CD4-positive, alpha-beta T cell treated with Interferon alpha-2 for 1 hour (primary cell): ENCODE measurements at places on chromosomes 12 and 14.

GRCh38 chr12:89965993-89966392 lies 257.4 kb upstream of the ATP2B1 start:
- DNase-seq, result no peak

DNA sequence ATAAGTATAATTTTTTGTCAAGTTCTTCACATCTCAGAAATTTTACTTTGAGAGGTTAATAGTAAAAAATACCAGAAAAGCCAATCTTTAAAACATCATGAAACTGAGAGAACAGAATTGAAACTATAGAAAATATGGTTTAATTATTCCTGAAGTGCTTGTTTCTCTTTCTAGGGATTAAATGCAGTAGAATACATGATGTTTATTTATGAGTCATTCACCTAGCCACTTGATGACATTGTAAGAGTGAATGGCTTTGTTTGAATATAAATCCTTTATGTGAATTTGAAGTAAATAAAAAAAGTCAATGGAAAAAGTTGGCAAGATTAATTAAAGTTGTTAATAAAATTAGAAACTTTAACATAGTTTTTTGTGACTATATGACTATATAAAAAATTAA lies 48.4 kb downstream of the KTN1 start:
- no peak for DNase-seq

DNA sequence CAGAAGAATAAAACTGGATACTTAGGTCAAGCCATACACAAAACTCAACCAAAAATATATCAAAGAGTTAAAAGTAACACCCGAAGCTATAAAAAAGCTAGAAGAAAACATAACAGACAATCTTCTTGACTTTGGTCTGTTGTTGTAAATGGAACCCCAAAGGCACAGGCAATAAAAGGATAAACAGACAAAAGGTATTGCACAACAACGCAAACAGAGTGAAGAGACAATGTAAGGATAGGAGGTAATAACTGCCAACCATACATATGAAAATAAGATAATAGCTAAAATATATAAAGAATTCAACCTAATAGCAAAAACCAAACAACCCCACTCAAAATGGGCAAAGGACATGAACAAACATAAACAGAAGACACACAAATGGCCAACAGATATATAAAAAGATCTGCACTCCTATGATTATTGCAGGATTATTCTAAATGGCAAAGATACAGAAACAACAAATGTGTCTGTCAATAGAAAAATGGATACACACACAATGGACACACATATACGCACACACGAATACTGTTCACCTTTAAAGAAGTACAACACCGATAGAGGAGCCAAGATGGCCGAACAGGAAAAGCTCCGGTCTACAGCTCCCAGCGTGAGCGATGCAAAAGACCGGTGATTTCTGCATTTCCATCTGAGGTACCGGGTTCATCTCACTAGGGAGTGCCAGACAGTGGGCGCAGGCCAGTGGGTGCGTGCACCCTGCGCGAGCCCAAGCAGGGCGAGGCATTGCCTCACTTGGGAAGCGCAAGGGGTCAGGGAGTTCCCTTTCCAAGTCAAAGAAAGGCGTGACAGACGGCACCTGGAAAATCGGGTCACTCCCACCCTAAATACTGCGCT lies 1137.1 kb downstream of the FSCB start:
- no peak for DNase-seq

DNA sequence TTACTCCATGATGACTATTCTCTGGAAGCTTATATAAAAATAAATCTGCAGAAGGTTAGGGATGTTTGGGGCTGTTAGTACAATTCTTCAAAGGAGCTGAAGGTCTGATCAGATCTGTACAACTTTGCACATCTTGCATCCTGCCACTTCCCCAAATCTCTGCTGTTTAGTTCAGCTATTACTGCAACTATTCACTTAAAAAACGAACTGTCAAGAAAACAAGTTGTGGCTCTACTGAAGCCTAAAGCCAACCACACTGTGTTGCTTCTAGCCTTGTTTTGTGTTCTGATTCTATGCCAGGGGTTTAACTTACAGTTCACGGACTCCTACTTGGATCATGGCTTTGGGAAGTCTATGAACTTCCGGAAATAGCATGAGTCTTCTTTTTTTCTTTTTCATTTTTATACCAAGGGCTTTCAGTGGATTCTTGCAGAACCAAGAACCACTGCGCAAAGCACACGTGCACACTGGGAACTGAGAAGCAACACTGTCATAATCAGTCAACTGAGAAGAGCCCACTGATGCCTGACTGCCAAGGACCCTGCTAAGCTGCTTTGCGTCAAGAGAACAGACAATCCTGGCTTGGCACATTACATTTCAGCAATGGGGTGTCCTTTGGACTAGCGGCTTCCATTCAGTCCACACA lies 66.3 kb upstream of the EEA1 start:
- peak; percentile 14 for DNase-seq

- no peak for DNase-seq
Observed at GRCh38 chr12:101475751-101476305, 692 bp downstream of the SPIC start.

GRCh38 chr12:132458441-132458840 lies 31.5 kb upstream of the FBRSL1 start:
- no peak for DNase-seq
